NCI-H1048 (cell line): ENCODE measurements at places on chromosomes 2 and 18.

DNA sequence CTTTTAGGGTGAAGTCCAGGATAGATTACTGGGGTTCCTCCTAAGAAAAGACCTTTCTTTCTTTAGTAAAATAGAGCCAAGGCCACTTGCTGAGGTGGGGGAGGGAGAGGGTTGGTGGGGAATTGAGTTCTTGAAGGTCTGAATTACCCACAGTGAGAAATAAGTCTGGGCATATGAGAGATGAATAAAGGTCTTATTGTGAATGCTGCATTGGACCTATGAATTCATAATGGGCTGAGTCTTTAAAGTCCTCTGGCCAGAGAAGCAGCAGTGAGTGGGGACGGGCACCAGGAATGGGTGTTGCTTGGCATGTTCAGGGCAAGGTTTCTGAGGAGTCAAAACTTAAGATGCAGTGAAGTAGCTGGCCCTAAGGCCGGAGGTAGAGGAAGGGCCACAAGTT, 10.5 kb downstream of the MAPRE3 start:
- DNase-seq: no peak

GRCh38 chr2:146239392-146240135, 1605.3 kb upstream of the ACVR2A start:
- no peak for DNase-seq

GRCh38 chr18:77651441-77651840, 401.8 kb downstream of the GALR1 start:
- no peak for DNase-seq

DNA sequence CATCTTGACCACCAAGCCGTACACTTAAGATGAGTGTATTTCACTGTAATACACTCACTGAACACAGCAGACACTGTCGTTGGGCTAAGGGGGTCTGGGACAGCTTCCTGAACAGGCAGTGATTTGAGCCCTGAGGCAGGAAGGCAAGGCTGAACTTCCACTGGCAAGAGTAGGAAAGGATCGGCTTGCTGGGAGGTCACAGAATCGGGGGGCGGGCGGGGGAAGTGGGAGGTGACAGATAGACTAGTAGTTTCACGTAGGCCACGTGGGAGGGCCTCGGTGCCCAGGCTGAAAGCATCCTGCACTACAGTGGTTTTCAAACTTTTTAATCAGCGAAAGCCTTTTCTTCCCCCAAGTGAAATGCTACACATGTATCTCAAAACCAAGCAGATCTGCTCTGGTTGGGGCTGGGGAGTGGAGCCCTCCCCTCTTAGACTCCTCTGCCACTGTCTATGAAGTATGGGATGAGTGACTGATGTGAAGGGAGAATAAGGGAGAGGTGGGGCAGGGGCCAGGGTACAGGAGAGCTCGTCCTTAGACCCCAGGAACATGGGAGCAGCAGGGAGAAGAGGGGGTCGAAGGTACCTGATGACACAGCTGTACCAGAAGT, 8.6 kb downstream of the PARD6G start:
- DNase-seq: no peak

GRCh38 chr2:168521053-168521741, 65.1 kb downstream of the CERS6 start:
- DNase-seq: no peak

DNA sequence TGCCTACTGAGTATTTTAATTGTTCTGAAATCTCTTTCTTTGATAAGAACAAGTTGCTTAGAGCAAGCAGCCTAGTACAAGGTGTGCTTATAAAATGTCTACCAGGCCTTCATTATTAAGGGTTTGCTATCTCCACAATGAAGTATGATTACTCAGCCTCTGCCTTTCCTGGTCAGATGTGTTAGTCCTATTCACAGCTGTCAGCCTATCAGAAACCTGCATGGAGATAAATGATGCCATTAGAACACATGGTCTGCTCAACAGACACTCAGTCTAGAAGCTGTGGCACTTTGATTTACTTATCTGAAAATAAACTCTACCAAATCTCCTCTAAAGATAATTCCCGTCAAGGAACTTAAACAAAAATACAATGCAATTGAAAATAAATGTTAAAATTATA, 448.7 kb downstream of the ERBB4 start:
- DNase-seq: no peak

DNA sequence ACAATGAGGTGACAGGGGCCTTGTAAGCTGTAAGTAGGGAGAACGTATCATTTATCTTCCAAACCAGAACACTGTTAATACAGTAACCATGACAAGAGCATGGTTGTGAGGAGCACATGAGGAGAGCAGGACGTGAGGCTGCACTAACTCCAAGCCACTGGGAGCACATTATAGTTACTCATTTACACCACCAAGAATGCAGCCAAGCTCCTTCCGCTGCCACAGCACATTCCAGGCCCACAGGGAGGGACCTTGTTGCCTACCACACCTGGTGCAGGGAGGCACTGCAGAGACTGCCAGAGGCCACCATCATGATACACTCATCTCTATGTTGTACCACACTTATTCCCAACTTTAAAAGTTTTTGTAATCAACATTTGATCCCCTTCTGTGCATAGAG, 13.5 kb upstream of the SFXN5 start:
- DNase-seq: no peak

GRCh38 chr2:37797081-37797480, 125.6 kb upstream of the CDC42EP3 start:
- DNase-seq: no peak

DNA sequence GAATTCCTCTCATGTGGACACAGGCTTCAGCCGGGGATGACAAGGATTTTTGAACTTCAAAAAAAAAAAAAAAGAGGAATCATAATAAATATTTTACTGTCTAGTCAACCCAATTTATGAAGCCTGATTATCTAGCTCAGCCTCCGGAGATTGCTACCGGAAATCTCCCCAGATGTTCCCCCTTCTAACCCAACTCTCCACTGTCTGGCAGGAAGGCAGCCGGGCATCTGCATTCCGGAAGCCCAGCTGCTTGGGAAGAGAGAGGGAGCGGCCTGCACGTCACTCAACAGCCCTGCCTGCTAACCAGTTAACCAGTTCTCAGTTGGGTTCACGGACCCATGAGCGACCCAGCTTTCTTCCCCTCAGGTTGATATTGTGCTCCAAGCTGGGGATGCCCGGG, 87.2 kb upstream of the POU3F3 start:
- DNase-seq: no peak

DNA sequence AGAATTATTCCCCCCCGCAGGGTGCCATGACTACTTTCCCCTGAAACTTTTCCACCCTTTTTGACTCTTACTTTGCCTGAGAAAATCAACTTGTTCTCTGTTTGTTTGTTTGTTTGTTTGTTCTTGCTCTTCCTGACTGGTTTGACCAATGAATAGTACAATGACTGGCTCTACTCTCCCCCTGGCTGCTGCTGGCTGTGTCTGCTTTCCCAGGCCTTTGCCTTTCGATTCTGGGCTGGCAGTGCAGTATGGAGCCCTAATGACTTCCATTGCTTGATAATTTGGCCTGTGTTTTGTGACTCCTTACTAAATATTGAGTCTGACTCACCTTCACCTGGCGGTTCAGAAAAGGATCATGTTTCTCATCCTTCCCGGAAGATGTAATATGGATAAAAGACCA, 241.1 kb downstream of the TMEM182 start:
- DNase-seq: no peak

DNA sequence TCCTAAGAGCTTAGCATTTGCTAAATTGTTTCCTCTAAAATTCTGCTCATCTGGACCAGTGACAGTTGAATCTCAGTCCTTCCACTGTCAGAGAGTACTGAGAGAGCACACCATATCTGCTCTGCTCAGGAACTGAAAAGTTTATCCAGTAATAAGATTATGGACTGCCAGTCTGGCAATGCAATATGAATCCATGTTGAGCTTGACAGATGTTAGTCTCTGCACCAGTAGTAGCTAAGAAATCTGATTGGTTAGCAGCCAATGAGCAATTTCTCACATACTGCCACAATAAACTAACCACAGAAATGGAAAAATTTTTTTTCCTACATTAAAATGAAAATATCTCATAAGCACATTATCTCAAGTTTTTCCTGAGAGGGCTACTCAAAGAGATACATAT, 2.3 kb downstream of the PRKD3 start:
- DNase-seq: no peak

- no peak for DNase-seq
Measured at GRCh38 chr2:168697668-168698121, 104.7 kb upstream of the NOSTRIN start.

DNA sequence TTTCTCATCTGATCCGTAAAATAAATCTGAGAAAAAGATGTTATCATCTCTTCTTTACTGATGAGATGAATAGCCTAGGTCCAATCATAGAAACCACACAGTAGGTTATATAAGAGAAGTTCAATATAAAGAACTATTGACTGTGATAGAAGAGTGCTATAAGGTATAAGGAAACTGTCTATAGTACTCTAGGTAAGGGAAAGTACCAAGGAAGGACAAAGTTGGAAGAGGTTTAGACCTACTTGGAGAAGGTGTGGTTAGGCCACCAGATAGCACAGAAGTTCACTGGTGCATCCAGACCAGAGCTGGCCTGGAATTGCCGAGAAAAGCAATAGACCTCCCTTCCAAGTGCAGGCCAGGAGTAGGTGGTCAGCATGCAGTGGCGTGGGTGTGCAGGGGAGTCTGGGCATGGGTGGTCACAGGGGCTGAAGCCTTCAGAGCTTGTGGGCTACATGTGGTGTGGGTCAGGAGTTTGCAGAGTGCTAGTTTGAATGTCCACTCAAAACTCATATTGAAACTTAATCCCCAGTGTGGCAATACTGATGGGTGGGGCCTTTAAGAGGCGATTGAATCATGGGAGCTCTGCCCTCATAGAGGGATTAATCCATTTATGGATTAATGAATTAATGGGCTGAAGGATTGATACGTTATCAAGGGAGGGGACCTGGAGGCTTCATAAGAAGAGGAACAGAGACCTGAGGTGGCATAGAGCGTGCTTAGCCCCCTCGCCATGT, 86.3 kb downstream of the ALPK2 start:
- DNase-seq: no peak
